ENCODE measurements at places on chromosomes 7 and 10. TPM values are rescaled to one million over a fixed set of nuclear protein-coding genes. Genes with fewer than 3 reads are reported as not detected.

TMEM184A gene
- 15.3 TPM for total RNA-seq

LEP gene
- total RNA-seq: not detected

MKI67 gene
- 80.7 TPM for total RNA-seq

IFIT1 gene
- 7.0 TPM for total RNA-seq

DUS4L gene
- 11.2 TPM for total RNA-seq

NPC1L1 gene
- total RNA-seq: 0.06 TPM

CTNNA3 gene
- total RNA-seq: not detected

CYTH3 gene
- 23.9 TPM for total RNA-seq

ADCYAP1R1 gene
- 0.13 TPM for total RNA-seq

FAM25G gene
- not detected for total RNA-seq

MRPS33 gene
- 113 TPM for total RNA-seq

PYROXD2 gene
- total RNA-seq: 3.2 TPM

FGF8 gene
- total RNA-seq: 0.08 TPM

IFT22 gene
- total RNA-seq: 52.5 TPM

C7orf57 gene
- 0.25 TPM for total RNA-seq

C10orf143 gene
- total RNA-seq: 0.69 TPM

WNT8B gene
- total RNA-seq: 0.07 TPM

ZNF138 gene
- 3.0 TPM for total RNA-seq

OPN4 gene
- total RNA-seq: not detected

UTF1 gene
- total RNA-seq: not detected

COL13A1 gene
- 0.27 TPM for total RNA-seq

TRPV6 gene
- not detected for total RNA-seq

CALD1 gene
- 68.6 TPM for total RNA-seq

RPP38 gene
- total RNA-seq: 36.7 TPM

LRRD1 gene
- total RNA-seq: not detected

TNS3 gene
- 96.1 TPM for total RNA-seq

ALDH18A1 gene
- total RNA-seq: 53.0 TPM

NAPEPLD gene
- total RNA-seq: 4.8 TPM

CPVL gene
- total RNA-seq: not detected

C10orf95 gene
- 0.14 TPM for total RNA-seq

GIMAP2 gene
- total RNA-seq: not detected

OR2A42 gene
- not detected for total RNA-seq

CDK14 gene
- total RNA-seq: 0.37 TPM

NKX1-2 gene
- 0.04 TPM for total RNA-seq

PLEKHS1 gene
- total RNA-seq: not detected

WNT2 gene
- not detected for total RNA-seq

CDK6 gene
- total RNA-seq: 23.2 TPM

FAM25C gene
- 2.0 TPM for total RNA-seq

WDR86 gene
- 0.20 TPM for total RNA-seq

OPALIN gene
- total RNA-seq: not detected

UBTD1 gene
- 16.9 TPM for total RNA-seq

FZD1 gene
- 2.4 TPM for total RNA-seq

RARRES2 gene
- not detected for total RNA-seq

GPR26 gene
- not detected for total RNA-seq

HTR7 gene
- total RNA-seq: 0.15 TPM

IL15RA gene
- total RNA-seq: 4.4 TPM

NPY gene
- total RNA-seq: not detected

GIMAP7 gene
- total RNA-seq: not detected

PTEN gene
- 48.3 TPM for total RNA-seq

DNTT gene
- total RNA-seq: not detected

TASOR2 gene
- total RNA-seq: 53.7 TPM

ARPC1B gene
- total RNA-seq: 301 TPM

USP54 gene
- 15.1 TPM for total RNA-seq

SLC18A2 gene
- 0.05 TPM for total RNA-seq
